ENCODE measurements at places on chromosomes 3 and 15.

DNA sequence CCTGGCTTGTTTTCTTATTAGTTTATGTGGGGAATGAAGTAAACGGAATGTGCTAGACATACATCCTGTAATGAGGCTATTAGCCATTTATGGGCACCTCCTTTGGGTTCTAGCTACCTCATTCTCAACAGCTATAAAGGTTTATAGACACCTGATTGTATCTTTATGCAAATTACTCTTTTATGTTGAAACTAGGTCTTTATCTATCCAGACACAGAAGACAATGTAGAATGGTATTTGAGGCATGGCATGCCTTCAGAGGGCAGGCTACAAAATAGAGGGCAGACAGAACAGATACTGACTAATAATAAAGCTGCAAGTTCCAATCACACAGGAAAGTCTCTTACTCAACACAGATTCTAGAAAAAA, 27.1 kb downstream of the TBC1D2B start:
- DNase-seq, result no peak

DNA sequence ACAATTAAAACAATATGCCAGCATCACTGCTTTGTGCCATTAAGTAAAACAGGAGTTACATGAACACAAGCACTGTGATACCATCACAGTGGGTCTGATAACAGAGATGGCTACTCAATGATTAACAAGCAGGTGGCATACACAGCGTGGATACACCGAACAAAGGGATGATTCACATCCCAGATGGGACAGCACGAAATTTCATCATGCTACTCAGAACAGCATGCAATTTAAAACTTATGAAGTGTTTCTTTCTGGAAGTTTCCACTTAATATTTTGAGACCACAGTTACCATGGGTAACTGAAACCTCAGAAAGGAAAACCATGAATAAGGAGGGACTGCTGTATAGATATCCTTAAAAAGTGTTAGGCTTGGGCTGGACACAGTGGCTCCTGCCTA, 44.5 kb downstream of the SLC24A1 start:
- DNase-seq, result no peak

GRCh38 chr3:21056293-21056692, 694.7 kb downstream of the ZNF385D start:
- no peak for DNase-seq

DNA sequence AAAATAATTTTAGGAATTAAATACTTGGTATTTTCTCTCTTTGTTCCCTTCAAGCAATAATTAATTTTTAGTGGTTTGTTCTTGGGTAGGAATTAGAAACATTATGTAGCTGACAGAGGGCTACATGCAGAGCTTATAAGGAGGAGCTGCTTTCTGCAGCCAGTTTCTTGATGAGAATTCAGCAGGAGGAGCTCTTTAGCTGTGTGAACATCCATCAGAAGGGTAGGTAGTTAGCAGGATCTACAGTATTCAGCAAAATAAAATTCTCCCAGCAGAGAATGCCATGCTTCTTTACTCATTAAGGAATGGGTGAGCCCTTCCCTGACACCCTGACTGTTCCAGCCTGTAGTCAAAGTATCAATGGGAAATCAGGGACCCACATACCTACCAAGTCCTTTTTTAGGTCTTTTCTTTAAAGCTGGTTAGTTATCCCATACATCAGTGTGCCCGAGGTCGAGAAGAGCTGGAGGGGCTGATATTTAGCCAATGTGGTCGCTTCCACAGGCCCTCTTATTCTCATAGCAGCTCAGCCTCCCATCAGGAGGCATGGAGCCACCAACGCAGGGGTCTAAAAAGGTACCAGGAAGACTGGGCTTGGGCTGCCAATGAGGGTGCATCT, 54.0 kb downstream of the KCNAB1 start:
- DNase-seq, result no peak

- DNase-seq, result no peak
These were observed 16.1 kb downstream of the C3orf22 start for GRCh38 chr3:126542340-126543241.

GRCh38 chr3:110928016-110928662, 143.5 kb upstream of the NECTIN3 start:
- no peak for DNase-seq

- no peak for DNase-seq
These were observed 242.1 kb downstream of the RAP2B start for GRCh38 chr3:153404157-153404556.

DNA sequence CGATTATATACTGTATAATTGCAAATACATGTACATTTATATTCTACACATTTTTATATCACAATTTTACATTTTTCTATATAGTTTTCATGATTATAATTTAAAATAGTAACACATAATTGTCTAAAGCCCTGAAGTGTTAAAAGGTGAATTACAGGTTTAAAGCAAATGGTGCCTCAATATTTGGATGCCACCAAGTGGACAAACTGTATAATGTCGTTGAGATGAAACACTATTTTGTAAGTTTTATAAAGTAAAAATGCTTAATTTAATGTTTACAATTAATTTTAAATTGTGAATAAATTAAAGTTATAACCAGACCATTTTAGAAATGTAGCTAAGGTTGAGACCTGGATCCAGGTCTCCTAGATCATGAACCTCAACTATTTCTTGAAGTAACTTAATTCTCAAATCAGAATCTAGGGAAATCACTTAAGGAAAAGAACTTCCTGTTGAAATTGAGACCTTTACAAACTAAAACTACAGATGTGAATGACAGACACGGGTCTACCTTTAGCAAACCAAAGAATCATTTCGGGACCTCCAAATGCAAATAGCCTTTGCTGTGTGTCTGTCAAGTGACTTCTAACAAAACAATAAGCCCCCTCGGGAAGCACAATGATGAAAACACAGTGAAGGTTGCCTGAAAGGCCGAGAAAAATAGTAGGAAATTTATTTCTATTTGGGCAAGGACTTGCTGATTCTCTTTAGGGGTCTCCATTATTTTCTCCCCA, 37.8 kb downstream of the EHHADH start:
- DNase-seq, result no peak

- no peak for DNase-seq
These were observed 259.7 kb downstream of the TBL1XR1 start for GRCh38 chr3:176937541-176937940.

DNA sequence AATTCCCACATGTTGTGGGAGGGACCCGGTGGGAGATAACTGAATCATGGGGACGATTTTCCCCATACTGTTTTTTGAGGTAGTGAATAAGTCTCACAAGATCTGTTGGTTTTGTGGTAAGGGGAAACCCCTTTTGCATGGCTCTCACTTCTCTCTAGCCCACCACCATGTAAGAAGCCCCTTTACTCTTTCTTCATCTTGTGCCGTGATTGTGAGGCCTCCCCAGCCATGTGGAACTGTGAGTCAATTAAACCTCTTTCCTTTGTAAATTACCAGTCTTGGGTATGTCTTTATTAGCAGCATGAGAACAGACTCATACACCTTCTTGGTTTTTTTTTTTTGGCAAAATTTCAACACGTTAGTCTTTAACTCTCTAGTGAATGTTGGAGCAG, 18.1 kb downstream of the ARL8B start:
- DNase-seq, result no peak

DNA sequence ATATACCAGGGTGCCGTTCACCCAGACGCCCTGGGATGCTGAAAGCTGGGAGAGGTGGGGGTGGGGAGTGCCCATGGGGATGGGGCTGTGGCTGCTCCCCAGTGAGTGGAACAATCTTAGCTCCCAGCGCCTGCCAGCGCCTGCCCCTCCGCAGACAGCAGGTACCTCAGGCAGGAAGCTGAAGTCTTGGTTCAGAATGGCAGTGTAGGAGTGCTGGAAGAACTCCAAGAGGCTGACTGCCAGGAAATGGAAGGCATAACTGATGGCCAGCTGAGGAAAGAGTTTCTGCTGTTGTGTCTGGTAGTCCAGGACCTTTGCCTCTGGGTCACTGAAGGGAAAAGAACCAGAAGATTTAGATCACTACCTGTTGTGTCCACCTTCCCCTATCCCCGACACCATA, 8.4 kb downstream of the ACOX2 start:
- no peak for DNase-seq

DNA sequence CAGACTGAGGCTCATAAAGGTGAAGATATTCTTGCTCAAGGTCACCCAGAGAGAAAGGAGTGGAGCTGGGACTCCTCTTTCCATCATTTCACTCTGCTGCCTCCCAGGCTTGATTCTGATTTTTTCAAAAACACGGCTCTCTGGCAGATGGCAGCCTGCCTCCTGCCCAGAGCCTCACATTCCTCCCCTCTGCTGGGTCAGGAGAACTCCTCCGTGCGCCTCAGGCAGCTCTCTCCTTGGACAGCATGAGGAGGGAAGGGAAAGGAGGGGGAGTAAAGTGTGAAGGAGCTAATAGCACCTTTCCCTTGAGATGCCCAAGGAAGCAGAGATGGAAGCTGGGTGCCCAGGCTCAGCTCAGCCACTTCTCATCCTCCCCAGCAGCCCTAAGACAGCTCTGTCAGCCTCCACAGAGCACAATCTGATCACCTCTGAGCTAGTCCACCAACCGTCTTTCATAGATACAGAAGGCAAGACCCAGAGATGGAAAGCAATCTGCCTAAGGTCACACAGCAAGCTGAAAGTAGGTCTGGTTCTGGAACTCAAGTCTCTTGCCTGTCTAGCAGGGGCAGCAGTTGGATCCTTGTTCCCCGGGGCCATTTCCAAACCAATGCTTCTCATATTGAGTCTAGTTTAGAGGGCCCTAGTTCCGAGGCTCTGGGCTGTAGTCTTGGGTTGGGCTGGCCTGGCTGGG, 3.5 kb downstream of the RLBP1 start:
- DNase-seq, result no peak

DNA sequence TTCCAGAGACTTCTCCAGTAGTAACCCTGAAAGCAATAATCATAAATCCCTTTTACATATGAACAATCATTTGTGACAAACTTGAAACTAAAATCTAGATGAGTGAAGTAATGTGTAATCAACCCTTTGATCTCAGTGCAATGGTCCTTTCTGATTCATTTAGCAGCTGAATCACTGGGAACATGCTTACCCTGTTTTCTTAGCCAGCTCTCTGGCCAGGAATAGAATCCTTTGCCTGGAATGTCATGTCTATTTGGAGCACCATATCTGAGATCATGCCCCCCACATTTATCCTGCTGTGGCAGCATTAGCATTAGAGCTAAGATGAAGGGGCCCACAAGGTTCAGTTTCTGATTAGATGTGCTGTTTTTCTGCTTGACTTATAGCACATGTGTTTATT, 309.8 kb downstream of the OXSM start:
- no peak for DNase-seq

DNA sequence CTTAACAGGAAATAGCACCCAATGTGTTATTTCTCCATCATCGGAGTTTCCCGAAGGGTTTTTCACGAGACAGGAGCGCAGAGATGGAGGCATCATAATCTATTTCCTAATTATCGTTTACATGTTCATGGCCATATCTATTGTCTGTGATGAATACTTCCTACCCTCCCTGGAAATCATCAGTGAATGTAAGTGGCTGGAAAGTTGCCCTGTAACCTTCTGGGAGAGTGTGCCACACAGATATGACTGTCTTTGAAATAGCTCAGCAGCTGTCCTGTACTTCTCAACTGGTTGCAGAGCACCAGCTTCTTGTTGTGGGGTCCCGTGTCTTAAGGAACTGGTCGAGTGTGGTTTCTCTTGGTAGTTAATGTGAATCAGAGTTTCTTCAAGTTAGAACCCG, 1.1 kb downstream of the SLC24A5 start:
- no peak for DNase-seq

DNA sequence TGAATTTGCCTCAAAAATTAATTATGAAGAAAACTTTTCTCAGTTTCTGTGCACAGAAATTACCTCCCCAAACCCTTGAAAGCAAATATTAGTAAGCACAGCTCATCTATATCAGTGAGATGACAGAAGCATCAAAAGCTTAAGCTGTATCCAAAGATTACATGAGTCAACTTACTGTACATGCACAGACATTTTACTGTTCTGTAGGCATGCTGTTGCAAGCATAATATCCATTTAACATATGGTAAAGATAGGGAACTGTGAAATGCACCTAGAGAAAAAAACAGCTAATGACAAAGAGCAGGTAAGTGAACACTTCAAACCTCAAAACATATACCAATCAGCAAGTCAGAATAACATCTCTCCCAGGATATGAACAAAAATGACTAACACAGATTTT, 20.9 kb downstream of the SHOX2 start:
- no peak for DNase-seq

GRCh38 chr15:51855612-51856011, 26.2 kb downstream of the TMOD3 start:
- DNase-seq, result no peak

GRCh38 chr3:78901544-78901943, 866.3 kb downstream of the ROBO1 start:
- no peak for DNase-seq

DNA sequence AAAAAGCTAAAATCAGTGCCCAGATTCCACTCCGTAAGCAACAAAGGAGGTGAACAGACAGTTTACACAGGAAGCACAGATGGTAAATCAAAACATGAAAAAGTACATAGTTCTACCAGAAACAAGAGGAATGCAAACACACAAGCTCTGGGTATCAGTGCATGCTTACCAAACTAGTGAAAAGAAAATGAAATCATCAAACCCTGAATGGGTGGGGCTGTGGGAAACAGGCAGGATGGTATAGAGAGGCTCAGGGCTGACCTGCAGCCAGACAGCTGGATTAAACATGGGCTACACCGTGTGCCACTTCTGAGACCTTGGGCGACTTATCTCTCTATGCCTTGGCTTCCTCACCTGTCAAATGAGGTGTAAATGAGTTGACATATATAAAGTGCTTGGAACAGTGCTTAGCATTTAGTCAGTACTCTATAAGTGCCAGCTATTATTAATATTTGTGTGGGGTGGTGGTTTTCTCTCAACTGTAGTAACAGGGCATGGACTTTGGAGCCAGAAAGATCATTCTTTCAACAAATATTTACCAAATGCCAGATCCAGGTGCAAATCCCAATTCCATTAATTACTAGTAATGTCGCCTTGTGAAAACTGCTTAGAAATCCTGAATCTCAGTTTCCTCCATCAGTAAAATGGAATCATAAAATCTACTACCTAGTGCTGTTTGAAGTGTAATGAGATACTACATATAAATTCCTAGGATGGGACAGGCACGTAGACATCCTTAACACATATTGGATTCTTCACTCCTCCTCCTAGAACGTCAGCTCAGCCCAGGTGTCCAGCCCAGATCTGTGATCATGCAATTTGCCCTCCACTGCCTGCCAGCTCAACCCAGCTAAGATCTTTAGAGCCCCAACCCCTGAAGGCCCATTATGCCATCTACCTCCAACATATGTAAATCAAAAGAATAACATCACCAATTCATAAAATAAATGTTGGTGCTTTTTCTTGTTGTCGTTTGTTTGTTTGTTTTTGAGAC, 55.5 kb upstream of the SMAD3 start:
- DNase-seq, result no peak

DNA sequence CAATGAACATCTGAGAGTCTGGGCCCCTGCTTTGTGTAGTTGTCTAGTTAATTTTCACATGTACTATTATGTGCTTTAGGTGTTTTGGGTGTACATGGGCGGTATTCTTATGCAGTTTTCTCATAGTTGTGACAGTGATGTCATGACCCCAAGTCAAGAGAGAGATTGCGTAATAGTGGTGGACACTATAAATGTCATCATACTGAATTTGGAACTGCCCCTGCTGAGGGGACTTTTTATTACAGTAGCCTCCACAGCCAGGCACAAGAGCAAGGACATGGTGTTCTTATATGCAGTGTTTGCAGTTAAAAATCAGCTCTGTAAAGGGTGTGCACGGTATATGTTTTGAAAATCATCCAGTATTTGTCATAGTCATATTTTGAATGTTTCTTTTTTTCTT, 29.5 kb downstream of the ABHD2 start:
- no peak for DNase-seq

- no peak for DNase-seq
These were observed 1.1 kb downstream of the SLC6A1 start for GRCh38 chr3:10993729-10994065.

- DNase-seq, result no peak
These were observed 28.1 kb downstream of the ABHD2 start for GRCh38 chr15:89116404-89116803.

- no peak for DNase-seq
These were observed 16.0 kb downstream of the NEK10 start for GRCh38 chr3:27353221-27353620.
